CD4-positive, alpha-beta T cell treated with Interleukin-17A for 1 hour (primary cell): ENCODE measurements at places on chromosomes 12 and 14.
A peak's percentile ranks its signal among the peaks of the same experiment; 100 is the strongest.

- no peak for DNase-seq
These were observed 70.4 kb upstream of the RIN3 start for GRCh38 chr14:92443167-92443566.

DNA sequence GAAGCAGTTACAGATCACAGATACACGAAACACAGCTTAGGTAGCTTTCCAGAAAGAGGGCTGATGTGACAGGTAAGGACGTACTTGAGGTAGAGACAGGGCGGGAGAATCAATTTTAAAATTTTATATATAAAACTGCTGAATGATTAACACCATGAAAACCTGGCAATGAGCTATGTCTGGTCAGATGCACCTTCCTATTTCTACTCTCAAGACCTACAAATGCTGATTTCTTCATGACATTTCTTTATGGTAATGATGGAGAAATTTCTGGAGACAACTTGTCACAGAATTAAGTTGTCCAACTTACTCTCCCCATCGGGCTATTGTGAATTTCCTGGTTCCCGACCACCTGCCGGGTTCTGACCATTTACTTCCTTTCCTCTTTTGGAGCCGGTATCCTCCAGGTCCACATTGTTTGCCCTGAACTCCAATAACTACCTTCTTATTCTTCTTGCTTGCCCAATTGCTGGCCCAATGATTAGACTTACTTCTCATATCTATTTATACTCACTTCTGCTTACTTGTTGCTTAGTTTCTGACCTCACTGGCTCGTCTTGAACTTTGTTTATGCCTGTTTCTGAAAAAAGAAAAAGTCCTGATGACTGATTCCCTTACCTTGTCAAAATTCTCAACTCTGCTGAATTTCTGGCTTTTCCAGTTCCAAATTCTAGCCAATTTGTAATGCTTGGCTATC is 12.8 kb upstream of the ATP2B1 start:
- DNase-seq, result peak; percentile 30

DNA sequence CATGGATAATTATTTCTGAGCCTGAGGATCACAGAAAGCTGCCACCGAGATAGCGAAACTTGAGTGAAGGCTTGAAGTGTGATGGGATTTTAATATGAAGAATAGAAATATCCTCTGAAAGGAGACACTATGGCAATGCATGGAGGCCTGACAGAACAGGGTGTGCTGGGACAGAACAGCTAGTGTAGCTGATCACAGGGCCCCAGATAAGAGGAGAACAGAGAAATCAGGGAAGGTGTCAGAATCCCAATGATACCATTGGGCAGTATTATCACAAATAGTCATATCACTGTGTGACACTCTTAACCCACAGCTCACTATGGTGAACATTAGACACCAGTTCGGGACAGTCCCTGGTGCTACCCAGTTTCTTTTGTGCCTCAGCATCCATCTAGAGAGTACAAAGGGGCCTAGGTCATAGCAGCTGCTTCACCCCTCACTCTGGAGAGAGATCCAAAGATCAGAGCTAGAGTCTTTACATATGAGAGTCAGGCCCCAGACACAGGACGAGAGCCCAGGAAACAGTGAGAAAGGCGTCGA is 506 bp upstream of the OR10P1 start:
- no peak for DNase-seq

GRCh38 chr12:65721541-65722190 is 102.6 kb upstream of the HMGA2 start:
- DNase-seq, result no peak

DNA sequence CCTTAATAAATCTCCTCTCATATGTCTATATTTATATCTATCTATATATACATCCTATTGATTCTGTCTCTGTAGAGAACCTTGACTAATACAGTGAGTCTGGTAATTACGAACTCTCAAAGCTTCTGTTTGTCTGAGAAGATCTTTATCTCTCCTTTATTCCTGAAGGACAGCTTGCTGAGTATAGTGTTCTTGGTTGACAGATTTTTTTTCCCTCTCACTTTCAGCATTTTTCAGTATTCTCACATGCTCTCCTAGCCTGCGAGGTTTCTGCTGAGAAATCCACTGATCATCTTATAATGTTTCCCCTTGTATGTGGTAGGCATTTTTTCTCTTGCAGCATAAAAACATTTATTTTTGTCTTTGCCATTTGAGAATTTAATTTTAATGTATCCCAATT is 67.1 kb downstream of the GPHN start:
- DNase-seq, result no peak

DNA sequence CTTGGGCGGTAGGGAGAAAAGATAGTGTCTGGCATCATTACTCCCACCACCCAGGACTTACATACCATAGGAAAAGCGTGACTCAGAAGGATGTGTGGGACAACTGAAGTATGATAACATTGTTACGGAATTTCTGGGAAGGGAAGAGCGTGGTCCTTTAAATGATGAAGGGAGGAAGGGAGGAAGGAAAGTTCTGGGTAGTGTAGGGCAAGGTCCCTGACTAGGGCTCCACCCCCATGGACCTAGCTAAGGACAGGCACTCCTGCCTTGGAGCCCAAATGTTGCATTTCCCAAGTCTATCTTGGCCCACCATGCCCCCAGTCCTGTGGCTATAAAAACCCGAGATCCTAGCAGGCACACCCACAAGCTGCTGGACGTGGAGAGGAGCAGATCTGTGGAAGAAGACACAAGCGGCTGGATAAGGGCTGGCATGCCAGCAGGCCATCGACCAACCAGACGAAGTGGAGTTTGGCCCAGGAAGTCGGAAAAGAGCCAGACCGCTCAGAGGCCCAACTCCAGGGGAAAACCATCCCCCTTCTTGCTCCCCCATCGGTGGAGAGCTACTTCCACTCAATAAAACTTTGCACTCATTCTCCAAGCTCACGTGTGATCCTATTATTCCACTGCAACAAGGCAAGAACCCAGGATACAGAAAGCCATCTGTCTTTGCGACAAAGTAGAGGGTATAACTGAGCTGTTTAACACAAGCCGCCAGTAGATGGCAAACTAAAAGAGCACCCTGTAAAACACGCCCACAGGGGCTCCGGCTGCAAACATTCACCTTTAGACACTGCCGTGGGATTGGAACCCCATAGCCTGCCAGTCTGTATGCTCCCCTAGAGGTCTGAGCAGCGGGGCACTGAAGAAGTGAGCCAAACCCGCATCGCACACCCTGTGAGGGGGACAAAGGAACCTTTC is 23.0 kb upstream of the RAB21 start:
- no peak for DNase-seq

DNA sequence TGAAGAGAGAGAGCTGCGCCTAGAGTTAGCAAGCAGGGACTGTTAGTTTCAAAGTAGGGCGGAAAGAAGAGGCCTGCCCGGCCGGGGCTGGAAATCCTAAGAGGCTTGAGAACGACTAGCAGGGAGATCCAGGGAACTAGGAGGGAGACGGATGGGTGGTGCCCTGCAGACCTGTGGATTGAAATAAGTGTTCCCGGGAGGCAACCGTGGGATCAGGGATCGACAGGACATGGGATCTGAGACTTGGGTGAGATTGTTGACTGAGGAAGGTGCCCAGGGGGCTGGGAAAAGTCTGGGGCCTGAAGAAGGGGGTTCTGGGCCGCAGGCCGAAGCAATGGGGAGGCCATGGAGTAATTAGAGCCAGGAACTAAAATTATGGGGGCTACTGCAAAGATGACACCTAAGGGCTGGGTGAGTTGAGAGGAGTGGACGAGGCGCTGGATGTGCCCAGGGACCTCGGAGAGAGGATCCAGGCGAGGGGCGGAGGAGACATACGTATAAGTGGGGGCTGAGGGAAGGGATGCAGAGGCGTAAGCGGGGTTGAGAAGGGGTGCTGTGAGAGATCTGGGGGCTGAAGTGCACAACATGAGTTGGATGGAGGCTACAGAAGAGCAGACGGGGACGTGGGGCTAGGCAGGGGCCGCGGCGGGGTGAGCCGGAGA is 635 bp downstream of the LTA4H start:
- DNase-seq, result no peak

DNA sequence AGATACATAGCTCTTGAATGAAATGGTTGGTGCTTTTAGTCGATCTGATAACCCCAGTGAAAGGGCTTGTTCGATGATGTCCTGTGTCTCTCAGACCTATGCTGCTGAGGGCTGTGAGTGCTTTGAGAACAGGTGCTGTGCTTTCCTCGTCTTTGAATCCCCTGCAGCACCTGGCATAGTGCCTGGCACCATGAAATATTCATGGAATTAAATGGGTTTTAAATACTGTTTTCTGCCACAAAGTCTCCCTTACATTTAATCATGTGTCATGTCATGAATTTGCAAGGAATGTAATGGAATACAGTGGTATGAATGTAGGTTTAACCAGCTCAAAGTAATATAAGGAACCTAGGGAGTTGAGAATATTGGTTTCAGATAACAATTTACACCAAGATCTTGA is 220.5 kb upstream of the PRICKLE1 start:
- no peak for DNase-seq

- DNase-seq, result no peak
These were observed 84.0 kb downstream of the TMCC3 start for GRCh38 chr12:94566345-94566744.

DNA sequence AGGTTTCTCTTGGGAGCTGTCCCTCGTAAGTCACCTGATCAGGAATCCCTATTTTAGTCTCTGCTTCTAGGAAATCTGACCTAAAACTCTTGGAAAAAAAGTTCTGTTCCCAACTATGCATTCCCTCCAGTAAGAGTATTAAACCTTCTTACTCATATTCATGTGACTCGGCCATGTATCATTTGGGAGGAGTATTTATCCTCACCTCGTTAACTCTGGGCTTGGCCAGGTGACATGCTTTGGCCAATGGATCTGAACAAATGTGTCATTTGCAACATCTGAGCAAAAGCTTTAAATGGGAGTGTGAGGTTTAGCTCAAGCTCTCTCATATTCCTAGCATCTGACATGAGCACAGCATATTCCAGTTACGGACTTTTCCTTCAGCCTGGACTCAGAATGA is 226.8 kb downstream of the NUAK1 start:
- DNase-seq, result no peak

DNA sequence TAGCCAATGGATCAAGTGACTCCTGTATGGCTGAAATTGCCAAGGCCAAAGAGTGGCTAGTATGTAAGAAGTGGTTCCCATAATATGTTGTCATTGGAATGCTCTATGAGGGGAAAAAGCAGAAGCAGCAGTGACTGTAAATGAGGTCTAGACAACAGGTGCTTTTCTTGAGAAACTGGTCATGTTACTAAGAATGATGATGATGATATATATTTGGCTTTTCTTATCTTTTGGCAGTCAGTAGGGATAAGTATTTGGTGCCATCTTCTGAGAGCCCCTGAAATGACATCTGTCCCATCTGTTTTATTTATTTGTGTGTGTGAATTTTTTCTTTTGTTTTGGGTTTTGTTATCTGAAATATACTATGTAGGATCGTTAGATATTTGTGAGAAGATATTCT is 141.7 kb downstream of the SYT1 start:
- DNase-seq, result no peak

DNA sequence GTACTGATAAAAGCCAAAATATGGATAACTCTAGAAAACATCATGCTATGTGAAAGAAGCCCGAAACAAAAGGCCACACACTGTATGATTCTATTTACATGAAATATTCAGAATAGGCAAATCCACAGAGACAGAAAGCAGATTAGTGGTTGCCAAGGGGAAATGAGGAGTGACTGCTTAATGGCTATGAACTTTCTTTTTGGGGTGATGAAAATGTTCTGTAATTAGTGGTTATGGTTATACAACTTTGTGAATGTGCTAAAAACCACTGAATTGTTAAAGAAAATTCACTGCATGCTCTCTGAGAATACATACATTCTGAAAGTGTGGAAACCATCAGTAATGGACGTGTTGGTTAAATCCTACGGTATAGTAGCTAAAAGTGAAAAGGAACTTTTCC is 39.9 kb upstream of the STON2 start:
- no peak for DNase-seq

DNA sequence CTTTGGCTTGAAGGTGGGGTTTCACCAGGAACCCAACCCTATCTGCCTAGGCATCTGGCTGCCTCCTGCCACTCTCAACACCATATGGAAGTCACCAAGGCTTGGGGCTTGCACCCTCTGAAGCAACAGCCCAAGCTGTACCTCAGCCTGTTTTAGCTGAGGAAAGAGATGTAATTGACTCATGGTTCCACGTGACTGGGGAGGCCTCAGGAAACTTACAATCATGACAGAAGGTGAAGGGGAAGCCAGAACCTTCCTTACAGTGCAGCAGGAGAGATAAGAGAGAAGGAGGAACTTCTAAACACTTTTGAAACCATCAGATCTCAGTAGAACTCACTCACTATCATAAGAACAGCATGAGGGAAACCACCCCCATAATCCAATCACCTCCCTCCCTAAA is 26.9 kb downstream of the GLIPR1L1 start:
- DNase-seq, result no peak

DNA sequence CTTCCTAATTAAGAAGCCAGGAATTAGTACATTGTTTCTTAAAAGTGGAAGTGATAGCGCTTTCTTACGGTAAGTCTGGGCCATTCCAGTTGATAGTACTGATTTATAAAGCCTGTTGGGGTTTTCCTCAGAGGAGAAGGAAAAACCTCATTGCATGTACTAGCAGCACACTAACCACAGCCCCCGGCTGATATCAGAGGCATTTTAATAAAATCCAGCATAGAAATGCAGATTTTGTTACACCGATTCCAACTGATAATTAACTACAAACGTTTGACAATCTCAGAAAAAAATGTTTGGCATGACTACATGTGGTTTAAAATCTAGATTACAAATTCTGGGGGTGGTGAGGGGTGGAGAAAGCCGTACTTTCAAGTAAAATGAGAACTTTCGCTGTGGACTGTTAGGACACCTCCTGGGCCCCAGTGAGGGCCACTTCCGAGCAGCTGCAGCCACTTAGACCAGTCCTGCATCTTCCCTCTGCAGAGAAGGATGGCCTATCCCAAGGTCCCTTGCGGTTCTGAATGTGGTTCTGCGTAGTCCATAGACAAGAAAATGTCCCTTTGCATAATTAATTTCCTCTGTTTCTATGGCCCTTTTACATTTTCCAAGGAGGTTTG is 374.4 kb downstream of the NUAK1 start:
- no peak for DNase-seq

GRCh38 chr12:54418441-54419087 is 502 bp downstream of the ITGA5 start:
- DNase-seq, result no peak

DNA sequence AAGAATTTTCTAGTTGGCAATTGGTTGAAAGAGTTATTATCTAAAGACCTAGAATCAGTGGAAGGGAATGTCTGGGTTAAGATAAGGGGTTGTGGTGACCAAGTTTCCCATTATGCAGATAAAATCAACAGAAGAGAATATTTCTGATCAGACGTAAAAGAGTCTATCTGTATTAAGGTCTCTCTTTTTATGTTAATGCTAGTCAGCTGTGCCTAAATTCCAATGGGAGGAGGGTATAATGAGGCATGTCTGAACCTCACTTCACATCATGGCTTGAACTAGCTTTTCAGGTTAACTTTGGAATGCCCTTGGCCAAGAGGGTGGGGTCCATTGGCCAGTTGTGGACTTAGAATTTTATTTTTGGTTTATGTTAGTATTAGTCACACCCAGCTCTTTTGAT is 34.3 kb upstream of the CHST11 start:
- no peak for DNase-seq

GRCh38 chr12:8948701-8949341 is 624 bp downstream of the M6PR start:
- peak; percentile 29 for DNase-seq

GRCh38 chr14:63212776-63213500 is 8.7 kb downstream of the RHOJ start:
- no peak for DNase-seq

GRCh38 chr12:131990066-131990979 is 40.6 kb downstream of the EP400 start:
- DNase-seq, result no peak
